ENCODE measurements at places on chromosomes 12 and 14.

DNA sequence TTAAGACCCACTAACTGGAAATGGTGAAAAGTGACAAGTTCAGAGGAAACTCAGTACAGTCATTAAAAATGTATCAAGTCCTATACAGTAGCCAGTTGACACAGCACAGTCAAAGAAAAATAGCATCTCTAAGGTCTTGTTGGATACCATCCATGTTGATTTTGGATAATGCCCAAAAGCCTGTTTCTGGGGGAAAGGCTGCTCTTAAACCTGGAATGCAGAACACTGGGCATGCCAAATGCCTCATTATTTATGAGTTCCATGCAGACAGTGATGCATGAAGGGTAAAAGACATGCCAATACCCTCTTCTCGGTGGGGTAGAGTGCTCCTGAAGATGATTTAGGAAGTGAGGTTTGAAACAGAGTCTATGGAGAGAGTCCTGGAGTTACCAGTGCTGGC, 29.6 kb downstream of the KCNK13 start:
- DNase-seq, result no peak

GRCh38 chr12:108248011-108248410, 91.1 kb downstream of the CMKLR1 start:
- no peak for DNase-seq

- no peak for DNase-seq
Observed at GRCh38 chr12:51907083-51907855, at the start of gene ACVRL1. Gene ACVRL1, plus strand, starts transcription at chr12:51907504. Its CDS starts 4,971 bp downstream, at chr12:51912475.

DNA sequence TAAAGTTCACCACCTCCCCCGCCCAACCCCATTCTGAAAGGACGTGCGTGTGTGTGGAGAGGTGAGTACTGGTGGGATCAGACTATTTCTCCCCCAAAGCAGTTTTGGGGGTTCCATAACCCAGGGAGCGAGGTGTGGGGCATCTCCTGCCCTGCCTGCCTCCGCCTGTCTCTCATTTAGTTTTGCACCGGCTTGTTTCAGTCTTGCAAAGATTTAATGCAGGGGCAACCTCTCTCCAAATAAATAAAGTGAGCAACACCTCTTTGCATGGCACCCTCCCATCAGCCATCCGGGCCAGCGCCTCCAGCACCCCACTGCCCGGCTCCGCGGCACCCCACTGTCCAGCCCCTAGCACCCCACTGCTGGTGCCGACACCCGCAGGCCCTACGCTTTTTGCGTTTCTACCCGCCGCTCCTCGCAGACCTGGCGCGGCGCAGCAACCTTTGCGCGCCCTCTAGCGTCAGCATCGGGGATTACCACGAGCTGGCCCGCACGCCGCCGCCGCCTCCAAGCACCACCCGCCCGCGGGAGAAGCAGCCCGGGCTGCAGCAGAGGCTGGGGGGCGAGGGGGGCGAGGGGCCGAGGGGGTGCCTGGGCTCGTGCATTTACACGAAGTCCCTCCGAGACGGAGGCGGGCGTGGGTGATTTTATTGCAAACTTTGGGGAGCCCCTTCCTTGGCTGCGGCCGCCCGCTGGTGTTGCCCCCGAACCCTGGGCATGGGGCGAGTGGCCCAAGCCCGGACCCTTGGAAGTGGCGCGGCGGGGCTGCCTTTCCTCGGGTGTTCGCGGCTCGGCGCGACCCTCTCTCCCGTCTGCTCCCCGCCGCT, 55.8 kb upstream of the VRK1 start:
- peak; percentile 86 for DNase-seq

- no peak for DNase-seq
Observed at GRCh38 chr12:62866451-62867082, 68.4 kb downstream of the PPM1H start.

DNA sequence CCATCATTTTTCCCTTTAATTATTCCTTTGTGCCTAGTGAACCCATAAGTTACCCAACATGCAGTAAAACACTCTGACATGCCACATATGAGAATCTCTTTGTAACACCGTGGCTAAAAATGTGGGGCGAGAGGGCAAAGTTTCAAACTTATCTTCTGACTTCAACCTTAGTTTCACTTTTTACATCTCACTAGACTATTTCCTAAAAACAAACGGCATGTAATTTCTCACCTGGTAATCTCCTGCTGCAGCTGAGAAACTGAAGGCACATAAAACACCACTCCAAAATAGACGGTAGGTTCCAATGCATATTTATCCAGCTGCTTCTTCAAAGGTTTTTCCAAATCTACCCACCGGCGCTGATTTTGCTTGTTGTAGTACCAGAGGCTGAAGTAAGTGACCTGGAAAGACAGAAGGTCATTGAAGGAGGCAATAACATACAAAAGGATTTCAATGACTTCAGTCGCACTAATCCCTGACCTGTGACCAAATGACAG, 37.9 kb downstream of the PTPN21 start:
- DNase-seq, result no peak
